Sciatic nerve (tissue), 2 donors: ENCODE measurements at places on chromosomes 1 and 21. TPM values are rescaled to one million over a fixed set of nuclear protein-coding genes. Genes with fewer than 3 reads are reported as not detected.

GJA9 gene
- not detected for total RNA-seq

TSPEAR gene
- total RNA-seq = not detected

VAV3 gene
- 6.4 TPM for total RNA-seq

RAB3B gene
- total RNA-seq = 0.22 TPM

OVAAL gene
- total RNA-seq = not detected
